Caco-2 (cell line): ENCODE measurements at places on chromosomes 6 and 20.

GRCh38 chr20:61520076-61520892, 268.2 kb downstream of the CDH4 start:
- no peak for DNase-seq

GRCh38 chr20:62860391-62860923, 1.2 kb downstream of the TCFL5 start:
- DNase-seq = no peak

DNA sequence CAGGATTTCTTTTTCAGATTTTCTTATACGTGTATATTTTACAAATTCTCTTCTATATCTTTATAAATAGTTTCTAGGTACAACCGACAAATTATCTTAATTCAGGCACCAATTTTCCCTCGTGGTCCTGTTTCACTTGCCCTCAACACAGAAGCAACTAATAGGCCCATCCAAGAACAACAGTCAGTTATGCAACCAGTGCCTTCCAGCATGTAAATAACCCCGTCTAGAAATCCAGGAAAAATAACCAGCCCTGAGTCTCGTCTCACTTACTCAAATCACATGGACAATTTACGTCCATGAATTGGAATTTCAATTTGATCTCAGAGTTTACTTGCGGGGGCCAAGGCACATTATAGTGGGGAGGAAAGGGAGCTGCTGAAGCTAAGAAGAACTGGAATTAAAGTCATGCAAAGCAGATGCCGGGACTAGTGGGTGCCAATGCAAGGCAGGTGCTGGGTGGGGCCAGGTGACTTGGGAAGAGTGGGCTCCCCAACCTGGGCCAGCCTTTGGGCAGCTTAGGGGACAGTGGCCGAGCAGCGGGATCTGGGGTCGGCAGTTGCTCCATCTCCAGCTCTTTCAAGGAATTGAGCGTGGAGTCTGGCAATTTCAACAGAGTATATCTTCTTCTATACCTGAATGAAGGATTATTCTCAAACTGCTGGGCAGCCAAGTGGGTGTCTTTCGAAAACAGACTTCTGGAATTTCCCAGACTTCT, 121.7 kb downstream of the EDN3 start:
- DNase-seq = no peak

GRCh38 chr6:29553268-29554057, 6.1 kb downstream of the UBD start:
- DNase-seq = no peak

DNA sequence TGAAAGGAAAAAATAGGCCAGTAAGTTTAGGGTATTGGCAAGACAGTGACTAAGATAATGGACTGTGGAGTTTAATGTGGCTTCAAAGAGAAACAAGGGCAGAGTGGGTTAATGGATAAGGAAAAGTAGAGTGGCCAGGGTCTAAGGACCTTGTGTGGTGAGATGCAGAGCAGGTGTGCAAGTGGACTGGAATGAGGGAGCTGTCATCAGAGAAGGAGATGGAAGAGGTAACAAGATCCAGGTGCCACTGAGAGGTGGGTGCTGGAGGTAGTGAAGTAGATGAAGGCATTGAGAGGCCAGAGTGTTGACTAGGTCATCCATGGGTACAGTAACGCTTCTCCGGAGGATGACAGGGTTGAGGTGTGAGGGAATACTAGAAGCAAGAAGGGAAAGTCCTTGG, 136.1 kb downstream of the QRSL1 start:
- no peak for DNase-seq

DNA sequence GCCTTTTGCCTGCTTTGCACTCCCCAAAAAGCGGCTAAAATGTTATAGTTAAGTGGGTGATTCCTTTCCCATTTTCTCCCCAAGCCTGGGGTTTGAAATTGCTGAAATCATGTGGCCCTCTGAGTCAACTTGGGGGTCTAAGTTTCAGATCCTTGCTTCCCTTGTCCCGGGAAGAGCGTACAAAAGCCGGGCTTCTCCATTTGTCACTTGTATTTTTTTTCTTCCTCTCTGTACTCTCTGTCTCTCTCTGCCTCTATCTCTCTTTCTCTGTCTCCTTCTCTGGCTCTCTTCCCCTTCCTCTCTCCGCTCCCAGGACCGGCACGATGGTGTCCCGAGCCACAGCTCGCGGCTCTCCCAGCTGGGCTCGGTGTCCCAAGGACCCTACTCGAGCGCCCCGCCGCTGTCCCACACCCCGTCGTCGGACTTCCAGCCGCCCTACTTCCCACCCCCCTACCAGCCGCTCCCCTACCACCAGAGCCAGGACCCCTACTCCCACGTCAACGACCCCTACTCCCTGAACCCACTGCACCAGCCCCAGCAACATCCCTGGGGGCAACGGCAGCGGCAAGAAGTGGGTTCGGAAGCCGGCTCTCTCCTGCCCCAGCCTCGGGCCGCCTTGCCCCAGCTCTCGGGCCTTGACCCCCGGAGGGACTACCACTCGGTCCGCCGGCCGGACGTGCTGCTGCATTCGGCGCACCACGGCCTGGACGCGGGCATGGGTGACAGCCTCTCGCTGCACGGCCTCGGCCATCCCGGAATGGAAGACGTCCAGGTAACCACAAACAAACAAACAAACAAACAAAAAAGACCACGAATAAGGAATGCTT, 4.6 kb downstream of the TFAP2B start:
- no peak for DNase-seq

- no peak for DNase-seq
These were observed 5.0 kb upstream of the KCNK16 start for GRCh38 chr6:39327507-39327906.

- DNase-seq = no peak
These were observed 2.6 kb downstream of the SIM1 start for GRCh38 chr6:100461917-100462705.

DNA sequence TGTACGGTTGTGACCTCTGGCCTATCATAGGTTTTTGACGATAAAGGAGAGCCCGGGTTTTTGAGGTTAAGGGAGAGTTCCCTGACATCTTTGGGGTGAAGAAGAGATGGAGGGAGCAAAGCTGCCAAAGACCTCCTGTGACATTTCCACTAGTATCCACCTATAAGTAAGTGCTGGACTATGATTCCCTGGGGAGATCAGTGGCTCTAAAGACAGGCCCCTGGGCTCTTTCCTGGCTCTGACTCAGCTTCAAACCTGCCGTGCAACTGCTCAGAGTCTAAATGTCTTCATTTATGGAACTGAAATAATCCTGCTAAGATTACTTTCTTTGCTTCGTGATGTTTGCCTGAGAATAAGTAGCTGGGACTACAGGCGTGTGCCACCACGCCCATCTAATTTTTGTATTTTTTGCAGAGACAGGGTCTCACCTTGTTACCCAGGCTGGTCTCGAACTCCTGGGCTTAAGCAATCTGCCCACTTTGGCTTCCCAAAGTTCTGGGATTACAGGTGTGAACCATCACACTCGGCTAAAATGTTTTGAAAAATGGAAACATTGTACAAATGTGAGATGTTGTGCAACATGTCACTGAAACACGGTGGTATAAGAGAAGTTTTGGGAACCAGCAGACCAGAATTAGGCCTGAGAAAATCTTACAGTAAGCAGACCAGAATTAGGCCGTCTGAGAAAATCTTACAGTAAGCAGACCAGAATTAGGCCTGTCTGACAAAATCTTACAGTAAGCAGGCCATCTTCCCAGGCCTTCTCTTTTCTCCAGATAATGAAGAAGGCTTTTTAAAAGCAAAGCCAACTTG, 1.1 kb upstream of the PAQR8 start:
- no peak for DNase-seq

DNA sequence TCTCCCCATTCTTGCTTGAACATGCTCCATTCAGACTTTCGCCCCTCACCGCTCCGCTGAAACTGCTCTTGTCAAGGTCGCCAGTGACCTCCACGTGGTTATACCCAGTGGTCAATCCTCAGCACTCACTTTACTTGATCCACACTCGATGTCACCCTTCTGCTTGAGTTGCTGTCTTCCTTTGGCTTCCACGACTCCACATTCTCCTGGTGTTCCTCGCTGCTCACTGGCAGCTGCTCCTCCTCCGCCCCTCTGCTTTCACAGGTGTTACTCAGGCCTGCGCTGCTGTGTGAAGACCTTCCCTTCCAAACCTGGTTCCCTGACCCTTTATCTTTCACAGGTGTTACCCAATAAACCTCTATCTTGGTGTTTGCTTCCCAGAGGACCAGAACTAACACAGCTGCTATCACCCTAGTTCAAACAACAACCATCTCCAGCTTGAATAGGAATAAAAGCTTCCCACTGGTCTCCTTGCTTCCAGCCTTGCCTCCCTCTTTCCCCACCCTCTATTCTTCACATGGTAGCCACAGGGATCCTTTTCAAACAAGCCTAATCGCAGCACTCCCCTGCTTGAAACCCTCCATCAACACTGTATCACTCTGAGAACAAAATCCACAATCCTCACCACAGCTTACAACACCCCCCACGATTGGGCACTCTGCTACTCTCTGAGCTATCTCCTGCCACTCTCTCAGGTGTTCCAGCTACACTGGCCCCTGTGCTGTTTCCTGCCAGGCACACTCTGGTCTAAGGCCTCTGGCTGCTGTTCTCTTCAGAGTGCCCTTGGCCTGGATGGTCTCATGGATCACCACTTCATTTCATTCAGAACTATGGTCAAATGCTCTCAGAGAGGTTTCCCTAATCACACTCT, 10.7 kb downstream of the PPIL1 start:
- no peak for DNase-seq

DNA sequence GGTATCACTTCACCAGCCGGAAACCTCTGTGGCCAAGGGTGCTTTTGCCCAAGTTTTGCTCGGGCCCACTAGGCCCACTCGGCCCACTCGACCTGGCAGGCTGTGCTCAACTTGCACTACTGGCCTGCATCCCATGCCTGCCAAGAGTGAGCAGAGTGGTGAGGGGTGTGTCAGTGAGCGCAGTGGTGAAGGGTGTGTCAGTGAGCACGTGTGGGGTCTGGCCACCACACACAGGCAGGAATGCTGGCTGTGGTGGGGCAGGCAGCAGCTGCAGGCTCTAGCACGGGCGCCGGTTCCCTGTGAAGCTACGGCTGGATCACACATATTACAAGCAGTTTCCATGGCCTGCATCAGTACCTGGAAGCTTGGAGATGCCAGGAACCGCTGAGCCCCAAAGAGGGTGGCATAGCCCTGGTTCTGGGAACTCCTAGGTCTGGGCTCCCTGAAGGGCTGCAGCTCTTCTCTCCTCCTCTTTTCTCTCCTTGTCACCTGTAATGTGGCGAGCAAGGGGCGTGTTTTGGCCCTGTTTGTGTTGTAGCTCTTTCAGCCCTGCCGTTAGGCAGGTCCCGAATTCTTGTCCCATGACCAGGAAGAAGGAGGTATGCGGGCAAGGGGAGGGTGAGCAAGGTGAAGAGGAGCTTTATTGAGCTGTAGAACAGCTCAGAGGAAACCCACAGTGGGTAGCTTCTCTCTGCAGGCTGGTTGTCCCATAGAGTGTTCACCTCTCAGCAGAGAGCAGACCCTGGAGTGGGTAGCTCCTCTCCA, 51.0 kb upstream of the CLDN20 start:
- DNase-seq = no peak

- no peak for DNase-seq
These were observed 610.4 kb upstream of the IMPG1 start for GRCh38 chr6:76682842-76683241.

DNA sequence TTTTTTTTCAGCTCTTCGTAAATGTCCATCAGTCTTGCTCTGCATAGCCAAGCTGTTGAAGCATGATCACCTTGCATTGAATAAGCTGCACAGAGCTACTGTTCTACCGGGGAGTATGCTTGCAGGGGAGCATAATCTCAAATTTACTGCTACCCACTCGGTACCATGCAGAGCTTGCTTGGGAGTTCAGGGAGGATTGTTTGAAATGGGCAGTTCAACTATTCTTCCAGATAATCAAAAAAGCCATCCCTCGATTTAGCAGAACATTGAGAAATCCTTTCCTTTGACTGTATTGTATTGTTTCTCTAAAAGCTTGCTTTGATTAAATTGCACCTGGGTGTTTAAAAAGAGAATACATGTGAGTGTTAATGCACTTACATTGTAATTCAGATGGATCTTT, 332.6 kb downstream of the UTRN start:
- no peak for DNase-seq
